ENCODE measurements at places on chromosomes 3 and 15.

DNA sequence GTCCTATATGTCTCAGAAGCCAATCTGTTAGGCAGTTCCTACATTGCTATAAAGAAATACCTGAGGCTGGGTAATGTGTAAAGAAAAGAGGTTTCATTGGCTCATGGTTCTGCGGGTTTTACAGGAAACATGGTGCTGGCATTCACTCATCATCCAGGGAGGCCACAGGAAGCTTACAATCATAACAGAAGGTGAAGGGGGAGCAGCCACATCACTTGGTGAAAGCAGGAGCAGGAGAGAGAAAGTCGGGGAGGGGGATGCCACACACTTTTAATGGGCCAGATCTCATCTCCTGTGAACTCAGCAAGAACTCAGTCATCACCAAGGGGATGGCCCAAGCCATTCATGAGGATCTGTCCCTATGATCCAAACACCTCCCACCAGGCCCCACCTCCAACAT, 9.1 kb downstream of the SLC49A4 start:
- no peak for DNase-seq

- peak; percentile 67 for DNase-seq
Measured at GRCh38 chr15:75030023-75030413, 6.6 kb downstream of the PPCDC start.

GRCh38 chr15:27175472-27176153, 204.6 kb downstream of the GABRG3 start:
- DNase-seq, result no peak

DNA sequence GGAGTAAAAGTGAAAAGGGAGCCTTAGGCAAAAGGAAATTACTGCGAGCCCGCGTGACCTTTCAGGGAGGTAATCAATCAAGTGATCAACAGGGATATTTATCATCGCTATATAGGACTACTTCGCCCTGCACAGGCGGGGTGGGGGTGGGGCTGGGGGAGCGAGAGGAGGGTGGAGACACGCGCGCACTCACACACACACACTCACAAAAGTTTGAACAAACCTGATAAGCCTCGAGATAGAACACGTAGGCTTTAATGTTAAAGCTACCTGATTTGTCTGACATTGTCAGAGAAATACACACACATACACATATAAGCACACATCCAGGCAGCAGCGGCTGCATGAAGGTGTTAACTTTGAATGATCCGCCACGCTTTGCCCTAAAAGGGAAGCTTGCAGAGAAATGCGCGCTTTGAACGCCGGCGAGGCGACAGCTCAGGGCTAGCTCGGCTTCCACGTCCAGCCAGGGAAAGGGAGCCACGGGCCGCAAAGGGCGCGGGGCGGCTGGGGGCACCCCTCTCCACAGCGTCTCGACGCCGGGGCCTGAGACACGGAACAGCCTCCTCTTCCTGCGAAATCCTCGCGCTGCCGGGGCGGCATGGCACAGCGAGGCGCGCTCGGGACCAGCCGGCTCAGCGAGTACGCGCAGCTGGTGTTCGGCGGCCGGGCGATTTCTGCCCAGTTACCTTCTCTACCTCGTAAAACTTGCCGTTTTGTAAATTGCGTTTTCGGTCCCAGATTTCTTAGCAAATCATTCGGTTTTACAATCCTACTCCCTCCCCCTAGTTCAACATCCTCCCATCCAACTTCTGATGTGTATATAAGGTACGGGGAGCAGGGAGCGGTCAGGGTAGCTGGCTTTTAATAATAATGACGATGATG, 4.8 kb upstream of the MECOM start:
- no peak for DNase-seq

DNA sequence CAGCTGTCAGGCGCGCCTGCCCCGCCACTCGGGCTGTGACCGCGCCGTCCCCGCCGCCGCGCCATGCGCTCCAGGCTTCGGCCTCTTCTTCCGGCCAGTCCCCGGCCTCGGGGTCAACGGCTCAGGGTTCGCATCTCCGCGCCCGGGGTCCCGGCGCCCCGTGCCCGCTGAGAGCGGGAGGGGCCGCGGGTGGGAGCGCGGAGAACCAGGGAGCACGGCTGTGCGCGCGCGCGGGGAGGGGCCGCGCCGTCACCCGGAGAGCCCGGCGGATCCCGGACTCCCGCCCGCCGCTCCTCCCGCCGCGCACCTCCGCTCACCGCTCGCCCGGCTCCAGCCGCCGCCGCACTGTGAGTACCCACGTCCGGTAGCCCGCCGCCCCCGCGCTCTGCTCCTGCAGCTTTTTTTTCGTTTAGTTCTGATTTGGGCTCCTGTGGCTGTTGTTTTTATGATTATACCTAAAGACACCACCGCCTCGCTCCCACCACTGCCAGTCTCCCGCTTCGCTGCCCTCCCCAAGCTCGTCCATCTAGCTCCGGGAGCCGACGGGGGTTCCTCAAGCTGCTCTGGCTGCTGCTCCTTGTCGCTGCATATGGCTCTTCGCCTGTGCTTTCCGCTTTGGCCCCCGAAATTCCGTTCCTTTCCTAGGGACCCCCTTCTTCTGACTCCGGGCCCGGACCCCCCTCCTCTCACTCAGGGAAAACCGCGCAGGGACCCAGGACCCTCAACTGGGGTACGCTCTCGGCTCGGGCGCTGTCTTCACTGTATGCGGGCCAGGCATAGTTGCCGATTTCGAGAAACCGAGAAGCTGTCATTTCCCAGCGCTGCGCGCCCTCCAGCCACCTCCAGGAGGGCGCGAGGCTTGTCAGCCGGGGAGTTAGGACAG, 1.8 kb upstream of the SKOR1 start:
- no peak for DNase-seq

GRCh38 chr15:43769584-43770228, 7.1 kb downstream of the ELL3 start:
- DNase-seq, result peak; percentile 57

DNA sequence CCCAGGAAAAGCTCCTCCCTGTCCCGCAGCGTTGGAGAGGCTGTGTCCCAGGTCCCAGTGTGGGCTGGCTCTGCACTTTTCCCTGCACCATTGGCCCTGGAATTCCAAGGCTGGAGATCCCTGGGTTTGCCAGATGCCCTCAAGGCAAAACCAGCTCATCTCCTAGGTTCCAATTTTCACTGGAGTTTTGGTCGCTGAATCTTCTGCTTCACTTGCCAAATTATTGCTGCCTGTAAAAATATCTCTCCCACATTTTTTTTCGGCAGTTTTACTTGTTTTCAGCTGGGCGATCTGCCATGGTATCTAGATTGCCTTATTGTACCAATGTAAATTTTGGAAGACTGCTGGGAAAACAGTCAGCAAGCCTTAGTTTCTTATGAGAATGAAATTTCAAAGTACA, 150.9 kb upstream of the ATP10A start:
- no peak for DNase-seq

- no peak for DNase-seq
Measured at GRCh38 chr3:19901918-19902317, 32.1 kb downstream of the EFHB start.

- no peak for DNase-seq
Measured at GRCh38 chr3:72247645-72248388, 462.9 kb upstream of the PROK2 start.

- no peak for DNase-seq
Measured at GRCh38 chr3:17194116-17194515, 309.4 kb downstream of the PLCL2 start.
